ENCODE measurements at places on chromosomes 3 and 15.

- DNase-seq, result no peak
Measured at GRCh38 chr3:178206521-178206920, 329.7 kb upstream of the KCNMB2 start.

DNA sequence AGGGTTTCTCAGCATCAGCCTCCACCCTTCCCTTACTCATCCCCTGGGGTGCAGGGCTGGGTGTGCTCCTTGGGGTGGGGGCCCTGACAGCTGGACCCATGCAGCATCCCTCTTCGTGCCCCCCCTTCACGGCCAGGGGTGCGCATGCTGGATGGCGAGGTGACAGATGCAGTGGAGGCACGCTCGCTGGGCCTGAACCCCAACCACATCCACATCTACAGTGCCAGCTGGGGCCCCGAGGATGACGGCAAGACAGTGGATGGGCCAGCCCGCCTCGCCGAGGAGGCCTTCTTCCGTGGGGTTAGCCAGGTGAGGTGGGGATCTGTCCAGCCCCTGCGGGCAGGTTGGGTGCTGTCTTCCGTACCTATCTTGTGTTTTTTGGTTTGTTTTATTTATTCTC is 6.3 kb upstream of the FES start:
- no peak for DNase-seq

DNA sequence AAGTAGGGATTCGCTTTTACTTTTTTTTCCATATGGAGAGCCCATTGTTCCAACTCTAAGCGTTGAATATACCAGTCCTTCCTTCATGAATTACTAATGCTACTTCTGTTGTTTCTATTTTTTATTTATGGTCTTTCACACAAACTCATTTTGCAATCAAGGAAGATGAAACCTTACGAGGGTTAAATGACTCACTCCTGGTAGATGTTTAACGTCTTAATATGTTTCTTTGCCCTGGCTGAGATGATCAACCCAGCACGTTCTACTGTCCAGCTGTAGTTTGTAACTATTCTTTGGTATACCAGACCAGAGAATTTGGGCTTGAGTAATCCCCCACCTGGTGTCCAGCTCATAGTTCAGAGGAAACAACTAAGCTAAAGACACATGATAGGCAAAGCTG is 23.1 kb downstream of the CDCP1 start:
- DNase-seq, result no peak

- no peak for DNase-seq
Measured at GRCh38 chr3:190345878-190346277, 23.6 kb upstream of the CLDN1 start.

DNA sequence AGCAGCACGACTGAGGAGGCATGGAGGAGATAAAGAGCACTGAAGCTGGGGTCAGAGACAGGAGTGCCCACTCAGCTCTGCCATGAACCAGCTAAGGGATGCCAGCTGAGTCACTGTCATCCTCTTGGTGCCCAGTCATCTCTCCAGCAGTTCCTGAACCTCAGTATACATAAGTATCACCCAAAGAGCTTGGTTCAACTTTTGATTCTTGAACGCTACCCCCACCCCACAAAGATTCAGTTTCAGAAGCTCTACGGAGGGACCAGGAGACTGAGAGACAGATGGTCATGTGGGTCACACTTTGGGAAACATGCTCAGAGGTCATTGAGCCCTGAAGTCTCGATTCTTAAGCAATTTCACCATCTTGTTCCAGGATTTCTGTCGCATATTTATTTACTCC is 108.4 kb downstream of the ALDH1A2 start:
- no peak for DNase-seq

GRCh38 chr3:143294188-143294587 is 174.6 kb downstream of the CHST2 start:
- DNase-seq, result no peak

GRCh38 chr15:49410641-49411040 is 12.4 kb upstream of the FGF7 start:
- DNase-seq, result no peak

- no peak for DNase-seq
Measured at GRCh38 chr3:187628169-187628568, 42.0 kb downstream of the SST start.

- DNase-seq, result no peak
Measured at GRCh38 chr3:194323785-194324735, 27.1 kb downstream of the CPN2 start.
